ENCODE measurements at places on chromosomes 13 and 19.

DNA sequence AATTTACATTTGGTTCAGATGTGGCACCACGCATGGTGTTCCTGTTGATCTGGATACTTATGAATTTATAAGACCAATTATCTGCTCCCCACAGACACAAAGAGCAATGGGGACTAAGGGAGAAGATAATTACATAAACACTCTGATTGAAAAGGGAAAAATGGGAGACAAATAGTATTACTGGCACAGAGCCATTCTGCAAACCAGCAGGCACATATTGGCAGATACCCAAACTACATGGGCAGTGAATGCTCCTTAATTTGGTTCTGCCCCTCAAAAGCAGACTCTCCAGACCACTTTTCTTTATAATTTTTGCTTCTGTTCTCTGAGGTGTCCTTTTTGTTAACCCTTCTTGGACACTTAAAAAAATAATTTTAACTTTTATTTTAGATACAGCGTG lies 1674.2 kb downstream of the PCDH9 start:
- no peak for DNase-seq

GRCh38 chr13:99916366-99917103 lies 55.0 kb downstream of the ZIC5 start:
- peak; percentile 10 for DNase-seq

DNA sequence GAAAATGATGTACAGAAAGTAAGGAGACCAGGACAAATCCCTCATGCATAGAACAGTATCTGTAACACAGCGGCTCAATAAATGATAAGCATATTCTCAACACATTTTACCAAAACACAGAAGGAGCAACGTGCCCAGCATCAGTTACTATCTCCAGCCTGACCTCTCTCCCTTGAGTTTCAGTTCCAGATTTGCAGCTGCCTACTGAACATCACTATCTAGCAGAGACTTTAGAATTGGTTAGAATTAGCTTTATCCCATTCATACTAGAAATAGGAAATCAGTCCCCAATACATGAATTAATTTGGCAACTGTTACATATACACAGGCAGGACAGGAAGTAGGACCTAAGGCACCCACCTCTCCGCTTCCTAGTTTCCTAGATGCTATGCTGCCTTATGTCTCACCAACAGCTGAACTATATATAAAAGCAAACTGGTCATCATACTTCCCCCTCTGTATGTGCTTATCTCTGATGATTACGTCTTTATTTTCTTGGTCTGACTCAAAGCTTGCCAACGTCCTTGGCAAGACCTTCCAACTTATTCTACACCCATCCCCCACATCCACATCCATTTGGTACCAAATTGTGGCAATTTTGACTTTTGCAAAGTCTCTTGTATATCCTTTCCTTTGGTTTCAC lies 61.1 kb downstream of the SACS start:
- DNase-seq = no peak

DNA sequence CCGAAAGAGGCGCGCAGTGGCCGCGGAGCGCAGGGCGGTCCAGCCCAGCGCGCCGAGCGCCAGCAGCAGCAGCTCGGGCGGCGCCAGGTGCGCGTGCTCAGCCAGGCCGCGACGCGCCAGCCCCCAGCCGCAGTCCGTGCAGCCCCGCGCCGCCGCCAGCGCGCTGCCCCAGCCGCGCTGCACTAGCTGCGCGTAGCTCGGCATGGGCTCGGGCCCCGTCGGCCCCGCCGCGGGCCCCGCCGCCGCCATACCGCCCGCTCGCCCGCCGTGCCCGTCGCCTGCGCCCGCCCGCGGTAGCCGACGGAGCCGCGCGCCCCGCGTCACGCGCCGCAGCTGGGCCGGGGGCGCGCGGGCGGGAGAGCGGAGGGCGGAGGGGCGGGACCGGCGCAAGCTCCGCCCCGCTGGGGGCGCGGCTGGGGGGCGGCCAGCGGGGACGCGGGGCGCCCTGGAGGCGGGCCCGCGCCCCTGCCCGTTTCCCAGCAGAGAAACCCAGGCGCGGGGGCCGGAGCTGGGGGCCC lies at the start of gene CERS1:
TSS of gene CERS1 (minus strand) at position 335 of the 518 bp plus-strand sequence. CDS start at position 249, 86 bp downstream.
- DNase-seq = peak; percentile 47

- DNase-seq = no peak
These were observed 33.1 kb downstream of the DHRS12 start for GRCh38 chr13:51770681-51771417.

Measured in anterior cingulate cortex (tissue), 58 donors.